ENCODE measurements at places on chromosomes 5 and 9. TPM values are rescaled to one million over a fixed set of nuclear protein-coding genes. Genes with fewer than 3 reads are reported as not detected.

NOL6 gene
- total RNA-seq, result 22.0 TPM

PCDHB5 gene
- 13.4 TPM for total RNA-seq

SHISAL2B gene
- not detected for total RNA-seq

BTNL8 gene
- 0.47 TPM for total RNA-seq

RNF183 gene
- total RNA-seq, result 3.1 TPM

STXBP1 gene
- 19.2 TPM for total RNA-seq

C9orf40 gene
- total RNA-seq, result 5.7 TPM

RBM18 gene
- total RNA-seq, result 12.9 TPM

LCN9 gene
- total RNA-seq, result not detected

OR13C5 gene
- total RNA-seq, result not detected

ENTREP1 gene
- total RNA-seq, result 6.5 TPM

MUSK gene
- total RNA-seq, result 2.3 TPM

SLC26A2 gene
- 15.8 TPM for total RNA-seq

TSTD2 gene
- total RNA-seq, result 26.0 TPM

FOXD4L5 gene
- 0.06 TPM for total RNA-seq

ACER2 gene
- 14.8 TPM for total RNA-seq

NR2F1 gene
- 292 TPM for total RNA-seq

CDC25C gene
- 5.1 TPM for total RNA-seq

TEX48 gene
- not detected for total RNA-seq

PCA3 gene
- total RNA-seq, result 0.12 TPM
